ENCODE measurements at places on chromosomes 4 and X.

DNA sequence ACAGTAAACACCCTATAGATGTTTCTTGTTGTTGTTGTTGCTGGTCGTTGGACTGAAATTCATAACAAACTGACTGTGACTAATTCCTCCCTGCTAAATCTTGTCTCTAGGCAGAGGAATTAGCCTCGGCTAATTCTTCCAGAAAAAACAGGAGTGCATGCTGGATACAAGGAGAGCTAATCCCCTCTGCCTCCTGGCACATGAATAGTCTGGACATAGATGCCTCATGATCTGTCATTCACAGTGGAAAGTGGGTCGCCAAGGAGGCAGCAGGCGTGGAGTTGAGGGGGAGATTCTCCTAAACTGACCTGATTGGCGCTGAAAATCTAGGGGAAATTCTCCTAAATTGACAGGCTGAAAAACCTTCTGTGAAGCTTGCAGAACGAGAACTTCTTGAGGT, 220.1 kb downstream of the DCTD start:
- DNase-seq = no peak

DNA sequence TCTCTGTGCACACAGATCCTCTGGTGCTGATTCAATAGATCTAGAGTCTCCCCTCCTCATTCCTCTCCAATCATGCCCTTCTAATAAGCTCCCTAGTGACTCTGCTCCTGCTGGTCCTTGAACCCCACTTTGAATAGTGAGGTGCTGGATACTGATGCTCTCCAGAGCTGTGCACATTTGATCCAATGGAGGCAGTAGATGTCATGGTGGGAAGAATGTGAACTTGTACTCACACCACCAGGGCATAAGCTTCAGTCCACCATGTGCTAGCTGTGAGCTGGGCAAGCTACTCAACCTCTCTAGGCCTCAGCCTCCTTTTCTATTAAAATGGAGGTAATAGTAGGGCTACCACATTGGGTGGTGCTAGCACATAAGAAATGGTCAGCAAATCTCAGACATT, 241.1 kb downstream of the SPATA18 start:
- DNase-seq = no peak

DNA sequence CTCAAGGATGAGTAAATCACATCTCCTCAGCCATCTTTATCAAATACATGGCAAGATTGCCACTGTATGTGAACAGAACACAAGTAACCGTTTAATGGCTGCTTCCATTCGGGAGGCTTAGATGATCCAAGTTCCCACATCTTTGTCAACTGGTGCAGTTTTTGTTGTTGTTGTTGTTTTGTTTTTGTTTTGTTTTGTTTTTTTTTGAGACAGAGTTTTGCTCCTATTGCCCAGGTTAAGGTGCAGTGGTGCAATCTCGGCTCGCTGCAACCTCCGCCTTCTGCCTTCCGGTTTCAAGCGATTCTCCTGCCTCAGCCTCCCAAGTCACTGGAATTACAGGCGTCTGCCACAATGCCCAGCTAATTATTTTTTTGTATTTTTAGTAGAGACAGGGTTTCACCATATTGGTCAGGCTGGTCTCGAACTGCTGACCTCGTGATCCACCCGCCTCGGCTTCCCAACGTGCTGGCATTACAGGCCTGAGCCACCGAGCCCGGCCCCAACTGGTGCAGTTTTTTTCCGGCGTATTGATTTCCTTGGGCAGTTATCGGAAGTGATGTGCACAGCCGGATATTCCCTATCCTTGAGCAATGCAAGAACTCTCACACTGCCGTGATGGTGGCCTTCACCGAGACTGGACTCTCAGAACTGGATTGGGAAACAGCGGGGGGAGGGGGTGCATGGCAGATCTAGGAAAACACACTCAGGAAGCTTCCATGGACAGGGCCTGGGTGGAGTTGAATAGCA, 29.2 kb upstream of the TRIM2 start:
- DNase-seq = no peak

DNA sequence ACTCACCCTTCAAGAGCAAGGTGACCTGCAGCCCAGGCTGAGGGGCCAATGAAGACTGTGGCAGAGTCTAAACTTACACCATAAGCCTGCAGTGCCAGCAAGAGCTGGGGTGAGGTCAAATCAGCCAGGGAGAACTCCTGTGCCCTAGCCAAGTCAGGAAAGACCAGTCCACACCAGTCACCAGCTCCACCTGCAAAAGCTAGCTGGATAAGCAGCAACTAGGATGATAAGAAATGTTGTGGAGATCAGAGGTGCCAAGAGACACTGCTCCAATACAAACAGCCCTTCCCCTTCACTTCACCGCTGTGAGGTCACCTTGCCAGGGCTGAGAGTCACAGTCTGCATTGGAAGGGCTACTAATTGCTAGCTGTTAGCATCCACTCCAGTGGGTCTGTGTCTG, 31.3 kb downstream of the NIPAL1 start:
- DNase-seq = no peak

DNA sequence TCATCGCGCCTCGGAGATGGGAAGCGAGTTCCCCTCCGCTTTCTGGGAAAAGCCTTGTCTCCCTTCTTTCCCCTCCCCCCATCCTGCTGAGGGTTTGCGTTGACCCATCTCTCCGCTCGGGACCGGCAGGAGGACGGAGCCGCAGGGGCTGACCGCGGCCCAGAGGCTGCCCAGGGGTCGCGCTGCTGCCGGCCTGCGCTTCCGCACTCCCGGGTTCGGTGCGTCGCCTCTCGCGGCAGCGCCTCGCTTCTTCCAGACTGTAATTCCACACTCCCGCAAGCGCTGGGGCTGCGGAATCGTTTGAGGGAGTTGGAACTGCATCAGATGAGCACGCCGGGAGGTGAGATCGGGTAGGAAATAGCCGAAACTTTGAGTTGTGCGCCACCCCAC, 88.3 kb downstream of the BCOR start:
- no peak for DNase-seq

GRCh38 chrX:37485429-37485828, 86.0 kb upstream of the LANCL3 start:
- DNase-seq = no peak

- DNase-seq = no peak
Measured at GRCh38 chrX:49754233-49754857, 58.6 kb upstream of the PAGE1 start.

- no peak for DNase-seq
Measured at GRCh38 chr4:99324979-99325378, 3.8 kb upstream of the ADH1B start.

DNA sequence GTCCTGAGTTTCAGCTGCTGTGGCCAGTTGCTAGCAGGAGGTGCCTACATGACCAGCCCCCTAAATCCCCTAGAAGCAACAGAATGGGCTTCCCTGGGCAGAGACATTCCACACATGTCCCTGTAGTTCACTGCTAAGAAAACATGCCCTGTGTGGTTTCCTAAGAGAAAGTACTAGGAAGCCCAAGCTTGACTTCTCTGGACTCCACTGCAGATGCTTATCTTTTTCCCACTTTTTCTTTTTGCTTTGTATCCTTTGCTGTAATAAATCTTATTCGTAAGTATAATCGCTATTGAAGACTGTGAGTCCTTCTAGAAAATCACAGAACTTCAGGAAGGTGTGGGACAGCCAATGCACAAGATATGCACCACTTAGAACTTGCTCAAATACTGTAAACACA, 15.6 kb downstream of the RPGR start:
- DNase-seq = no peak

GRCh38 chr4:37964734-37965457, 4.7 kb downstream of the PTTG2 start:
- no peak for DNase-seq

GRCh38 chr4:3701736-3702560, 64.2 kb upstream of the ADRA2C start:
- DNase-seq = no peak

GRCh38 chr4:151408380-151408629, 671 bp upstream of the FHIP1A start:
- DNase-seq = no peak

DNA sequence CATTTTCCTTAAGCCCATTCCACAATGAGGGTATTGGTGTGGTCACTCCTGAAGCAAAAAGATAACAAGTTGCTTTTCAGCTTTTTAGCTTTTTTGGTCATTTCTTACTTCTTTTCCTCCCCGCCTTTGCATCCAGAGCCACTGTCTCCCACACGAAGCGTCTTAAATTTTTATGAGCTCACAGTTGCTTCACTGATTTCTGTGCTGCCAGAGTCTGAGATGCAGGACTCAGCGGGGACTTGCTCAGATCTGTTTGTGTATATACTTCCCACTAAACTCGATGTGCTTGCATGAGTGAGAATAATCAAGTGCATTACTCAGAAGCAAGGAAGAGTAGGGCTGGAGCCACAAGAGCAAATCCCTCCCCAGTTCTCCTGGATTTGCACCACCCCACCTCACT, 80.2 kb upstream of the FHL1 start:
- no peak for DNase-seq

GRCh38 chrX:106802388-106803275, at the start of gene TBC1D8B:
Gene TBC1D8B (plus strand): TSS chrX:106802673. CDS start chrX:106802854, 181 bp downstream.
- no peak for DNase-seq

DNA sequence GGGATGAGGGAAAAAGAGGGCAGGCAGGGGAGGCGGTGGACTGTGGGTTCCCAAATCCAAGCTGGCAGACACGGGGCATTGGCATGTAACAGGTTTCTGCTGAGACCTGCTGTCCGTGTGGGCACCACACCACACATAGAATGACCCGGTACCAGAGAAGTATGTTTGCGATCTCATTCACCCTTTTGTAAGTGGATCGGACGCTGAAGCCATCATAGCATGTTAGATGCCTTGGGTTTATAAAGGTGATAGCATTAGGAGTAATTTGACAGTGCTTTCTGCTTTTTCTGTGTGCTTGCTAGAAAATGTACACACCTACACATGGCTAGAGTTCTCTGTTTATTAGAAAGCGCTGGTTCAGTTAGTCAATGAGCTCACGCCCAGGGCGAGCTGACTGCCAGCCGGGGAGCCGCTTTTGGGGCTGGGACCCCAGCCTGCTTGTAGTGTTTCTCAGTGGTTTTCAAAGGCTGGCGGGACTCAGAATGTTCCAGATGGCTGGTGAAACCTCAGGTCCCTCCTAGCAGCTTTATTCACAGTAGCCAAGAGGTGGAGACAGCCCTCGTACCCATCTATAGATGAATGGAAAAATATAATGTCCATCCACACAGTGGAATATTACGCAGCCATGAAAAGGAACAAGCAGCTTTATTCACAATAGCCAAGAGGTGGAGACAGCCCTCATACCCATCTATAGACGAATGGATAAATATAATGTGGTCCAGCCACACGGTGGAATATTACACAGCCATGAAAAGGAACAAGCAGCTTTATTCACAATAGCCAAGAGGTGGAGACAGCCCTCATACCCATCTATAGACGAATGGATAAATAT, 579 bp downstream of the IL3RA start:
- DNase-seq = no peak

DNA sequence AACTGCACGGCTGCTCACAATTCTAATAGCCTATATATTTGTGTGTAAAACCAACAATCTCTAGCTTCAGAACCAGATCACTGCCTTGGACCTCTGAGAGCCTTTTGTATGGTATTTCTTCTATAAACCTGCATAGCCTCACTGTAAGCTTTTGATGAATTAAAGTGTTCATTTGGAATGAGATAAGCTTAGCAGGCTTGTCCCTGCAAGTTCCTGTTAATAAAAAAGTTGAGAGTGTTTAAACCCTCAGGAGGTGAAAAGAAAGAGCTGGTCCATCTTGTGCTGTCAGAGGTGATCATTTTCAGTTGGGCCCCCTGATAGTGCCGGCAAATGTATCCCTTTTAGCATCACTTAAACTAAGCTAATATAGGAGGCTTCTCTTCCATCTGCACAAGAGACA, 191.8 kb downstream of the GPC3 start:
- no peak for DNase-seq

DNA sequence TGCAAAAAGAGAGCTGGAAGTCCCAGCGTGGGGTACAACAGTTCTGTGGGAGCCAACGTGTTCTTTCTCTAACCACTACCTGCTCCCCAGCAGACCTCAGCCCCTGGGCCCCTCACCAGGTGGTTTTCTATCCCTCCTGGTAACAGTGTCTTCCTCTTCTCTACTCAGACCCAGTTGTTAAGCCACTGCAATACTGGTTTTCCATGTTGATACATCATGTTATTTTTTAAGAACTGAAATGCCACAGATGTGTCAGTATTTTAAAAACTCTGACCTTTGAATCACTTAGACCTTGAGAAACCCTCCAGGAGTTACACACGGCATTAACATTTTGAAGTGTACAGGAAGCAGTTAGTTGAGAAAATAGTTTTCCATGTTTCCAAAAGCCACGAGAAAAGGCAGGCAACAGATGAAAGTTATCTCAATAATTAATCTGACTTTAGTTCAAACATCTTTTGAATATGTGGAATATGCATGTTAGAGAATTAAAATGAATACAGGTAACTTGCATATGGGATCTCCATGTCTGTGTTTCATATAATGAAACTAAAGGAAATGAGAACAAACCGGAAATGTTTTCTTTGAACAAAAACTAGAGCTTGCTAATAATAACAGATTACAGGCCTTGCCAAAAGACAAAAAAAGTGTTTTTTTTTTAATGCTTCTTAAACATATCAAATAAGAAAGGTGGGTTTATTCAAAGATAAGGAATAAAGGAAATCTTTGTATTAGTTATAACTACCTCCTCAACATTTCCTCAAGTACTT, 108.8 kb downstream of the ZNF827 start:
- no peak for DNase-seq

- DNase-seq = no peak
Measured at GRCh38 chrX:109629310-109629709, 4.3 kb upstream of the KCNE5 start.

DNA sequence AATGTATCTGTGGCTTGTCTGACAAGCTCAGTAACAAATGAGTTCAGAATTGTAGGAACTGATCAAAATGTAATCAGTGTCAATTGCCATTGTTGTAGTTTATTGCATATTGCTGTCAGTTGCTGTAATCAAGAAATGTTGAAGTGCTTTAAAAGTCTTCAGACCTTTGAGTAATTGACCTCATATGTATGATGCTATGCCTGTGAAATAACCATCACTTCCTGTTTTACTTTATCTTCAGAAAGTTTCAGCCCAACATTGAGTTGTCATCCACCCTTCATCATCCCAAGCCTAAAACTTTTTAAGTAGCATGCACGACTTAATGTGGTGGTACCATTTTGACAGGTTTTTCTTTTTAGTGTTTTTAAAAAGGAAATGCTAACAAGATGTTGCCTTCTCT, 212.4 kb downstream of the ARHGAP10 start:
- no peak for DNase-seq

- no peak for DNase-seq
Measured at GRCh38 chrX:120752431-120753082, 122.7 kb upstream of the C1GALT1C1 start.

GRCh38 chr4:109752525-109752924, 22.7 kb upstream of the PLA2G12A start:
- DNase-seq = no peak

DNA sequence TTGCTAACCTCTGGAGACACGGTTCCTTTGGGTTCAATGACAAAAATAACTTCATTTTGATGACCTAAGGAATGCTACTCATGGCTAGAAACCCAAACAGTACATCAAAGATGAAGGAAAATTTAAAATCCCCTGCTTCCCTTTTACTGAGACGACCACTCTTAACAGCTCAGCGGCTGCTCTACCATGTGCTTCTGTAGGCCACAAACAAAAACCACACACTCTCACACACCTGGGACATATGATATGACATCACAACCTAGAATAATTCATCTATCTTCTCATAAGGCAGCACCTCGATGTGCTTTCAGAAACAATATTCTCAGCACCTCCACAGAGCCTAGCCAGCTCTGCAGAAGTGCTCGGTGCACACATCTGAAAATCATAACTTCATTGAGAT, 34.7 kb downstream of the ABLIM2 start:
- no peak for DNase-seq
